ENCODE measurements at places on chromosomes 16 and 17.

DNA sequence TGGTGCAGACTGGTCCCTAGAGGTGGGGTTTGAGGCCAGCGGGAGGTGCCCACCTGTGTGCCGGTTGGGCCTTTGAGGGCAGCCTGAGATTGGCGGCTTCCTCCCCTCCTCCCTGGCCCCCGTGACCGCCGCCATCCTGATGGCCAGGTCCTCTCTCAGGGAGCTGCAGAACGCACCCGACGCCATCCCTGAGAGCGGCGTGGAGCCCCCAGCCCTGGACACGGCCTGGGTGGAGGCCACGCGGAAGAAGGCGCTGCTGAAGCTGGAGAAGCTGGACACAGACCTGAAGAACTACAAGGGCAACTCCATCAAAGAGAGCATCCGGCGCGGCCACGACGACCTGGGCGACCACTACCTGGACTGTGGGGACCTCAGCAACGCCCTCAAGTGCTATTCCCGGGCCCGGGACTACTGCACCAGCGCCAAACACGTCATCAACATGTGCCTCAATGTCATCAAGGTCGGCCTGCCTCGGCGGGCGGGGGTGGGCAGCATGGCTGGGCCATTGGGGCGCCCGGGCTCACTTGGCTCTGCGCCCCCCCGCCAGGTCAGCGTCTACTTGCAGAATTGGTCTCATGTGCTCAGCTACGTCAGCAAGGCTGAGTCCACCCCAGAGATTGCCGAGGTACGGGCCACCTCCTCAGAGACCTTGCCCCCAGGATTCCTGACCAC lies 2.8 kb downstream of the GPS1 start:
- peaks cover 2% of the 10 kb centered on the region for H3K36me3 ChIP-seq
- H3K27ac ChIP-seq: no peak overlapping the region
- no peak overlapping the region for H3K4me3 ChIP-seq
- H3K4me1 ChIP-seq: peaks cover 13% of the 10 kb centered on the region
- no peaks in the 10 kb centered on the region for H3K27me3 ChIP-seq

DNA sequence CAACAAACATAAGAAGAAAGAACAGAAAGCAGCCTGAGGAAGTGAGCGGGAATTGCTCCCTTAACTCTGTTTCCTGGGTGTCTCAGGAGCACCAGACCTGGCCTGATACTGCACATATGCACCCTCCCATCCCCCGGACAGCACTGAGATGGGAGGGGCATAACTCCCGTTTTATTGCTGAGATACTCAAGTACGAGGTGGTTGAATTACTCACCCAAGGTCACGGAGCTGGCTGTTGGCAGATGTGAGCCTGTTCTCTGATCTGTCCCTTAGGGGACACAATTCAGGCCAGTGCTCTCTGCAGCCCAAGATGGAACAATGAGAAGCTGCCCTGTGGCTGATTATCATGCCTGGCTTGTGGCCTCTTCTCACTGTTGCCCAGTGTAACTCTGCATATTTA lies 9.1 kb upstream of the MED9 start:
- no peak overlapping the region for H3K27ac ChIP-seq
- H3K27me3 ChIP-seq: peaks cover 82% of the 10 kb centered on the region
- H3K36me3 ChIP-seq: no peaks in the 10 kb centered on the region
- no peak for DNase-seq
- H3K4me1 ChIP-seq: no peaks in the 10 kb centered on the region
- no peak overlapping the region for H3K4me3 ChIP-seq

DNA sequence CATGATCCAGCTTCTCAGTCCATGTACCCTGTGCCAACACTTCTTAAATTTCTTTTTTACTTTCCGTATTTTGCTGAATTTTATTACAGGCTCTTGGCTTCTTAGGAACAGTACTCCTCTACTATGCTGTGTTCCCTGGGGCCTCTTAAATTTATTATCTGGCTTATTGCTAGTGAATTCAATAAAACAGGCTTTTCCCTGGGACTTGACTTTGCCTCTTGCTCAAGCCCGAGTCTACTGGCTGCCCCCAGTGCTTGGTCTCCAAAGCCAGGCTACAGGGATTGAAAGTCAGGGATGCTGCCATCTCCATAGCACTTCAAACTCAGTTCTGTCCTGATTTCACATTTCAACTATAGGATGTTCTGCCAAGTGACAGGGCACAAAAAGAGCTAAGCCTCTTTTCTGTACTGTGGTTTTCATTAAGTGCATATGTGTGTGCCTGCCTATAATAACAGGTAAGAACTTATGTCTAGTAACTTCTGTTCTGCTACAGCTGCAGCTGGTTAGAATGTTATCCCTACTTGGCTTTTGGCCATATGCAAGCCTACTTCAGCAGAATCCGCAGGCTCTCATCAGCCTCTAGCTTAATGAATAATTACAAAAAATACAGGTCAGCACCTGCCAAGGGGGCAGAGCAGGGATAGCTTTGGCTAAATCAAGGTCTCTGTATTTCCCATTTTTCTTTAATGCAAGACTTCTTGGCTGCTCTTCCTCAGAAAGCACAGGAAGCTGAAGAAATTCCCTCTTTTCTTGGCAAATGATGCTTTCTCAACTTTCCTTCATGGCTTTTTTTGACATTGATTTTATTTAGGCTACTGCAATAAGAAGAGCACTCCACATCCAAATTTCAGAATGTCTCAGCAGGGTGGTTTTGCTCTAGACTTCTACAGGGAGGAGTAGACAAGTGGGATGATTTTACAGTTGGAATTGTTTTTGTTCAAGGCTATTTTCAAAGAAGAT lies 8.2 kb downstream of the FAM20A start:
- H3K4me3 ChIP-seq: no peak overlapping the region
- H3K36me3 ChIP-seq: peaks cover 2% of the 10 kb centered on the region
- DNase-seq: no peak
- H3K27ac ChIP-seq: peak overlapping the region; percentile 64
- peaks cover 4% of the 10 kb centered on the region for H3K27me3 ChIP-seq

GRCh38 chr16:50781043-50781442 lies 39.2 kb downstream of the CYLD start:
- no peaks in the 10 kb centered on the region for H3K4me1 ChIP-seq
- H3K36me3 ChIP-seq: peaks cover 25% of the 10 kb centered on the region
- H3K4me3 ChIP-seq: no peak overlapping the region
- no peak for DNase-seq
- no peaks in the 10 kb centered on the region for H3K27me3 ChIP-seq

- H3K27ac ChIP-seq: no peak overlapping the region
These were observed 770 bp downstream of the HBM start for GRCh38 chr16:166375-167121.

Data from mesothelial cell of epicardium (in vitro differentiated cells).